ENCODE measurements at places on chromosomes 13 and 19. TPM values are rescaled to one million over a fixed set of nuclear protein-coding genes. Genes with fewer than 3 reads are reported as not detected.

ADAT3 gene
- 1.2 TPM for total RNA-seq

OLFM4 gene
- 0.41 TPM for total RNA-seq

PSG11 gene
- not detected for total RNA-seq

DIRAS1 gene
- 20.8 TPM for total RNA-seq

CPT1C gene
- 39.9 TPM for total RNA-seq

ZNF723 gene
- total RNA-seq, result not detected

GPR180 gene
- total RNA-seq, result 10.2 TPM

ZBTB7A gene
- total RNA-seq, result 2.0 TPM

APOC4 gene
- not detected for total RNA-seq

C19orf67 gene
- total RNA-seq, result not detected

SLC7A9 gene
- total RNA-seq, result 1.6 TPM

PGLYRP2 gene
- not detected for total RNA-seq

MLLT1 gene
- total RNA-seq, result 8.6 TPM

INAFM1 gene
- 4.1 TPM for total RNA-seq

ICAM5 gene
- total RNA-seq, result 6.1 TPM

MATK gene
- total RNA-seq, result 15.5 TPM

OR10H1 gene
- total RNA-seq, result not detected

ADAMTS10 gene
- 34.6 TPM for total RNA-seq

KLK1 gene
- total RNA-seq, result not detected

PPP1R13L gene
- under 0.01 TPM for total RNA-seq

MYO16 gene
- 95.0 TPM for total RNA-seq

GJB2 gene
- total RNA-seq, result 5.3 TPM

ZNF296 gene
- under 0.01 TPM for total RNA-seq

SCGB2B2 gene
- total RNA-seq, result 0.41 TPM
